ENCODE measurements at places on chromosomes 2 and 18.

DNA sequence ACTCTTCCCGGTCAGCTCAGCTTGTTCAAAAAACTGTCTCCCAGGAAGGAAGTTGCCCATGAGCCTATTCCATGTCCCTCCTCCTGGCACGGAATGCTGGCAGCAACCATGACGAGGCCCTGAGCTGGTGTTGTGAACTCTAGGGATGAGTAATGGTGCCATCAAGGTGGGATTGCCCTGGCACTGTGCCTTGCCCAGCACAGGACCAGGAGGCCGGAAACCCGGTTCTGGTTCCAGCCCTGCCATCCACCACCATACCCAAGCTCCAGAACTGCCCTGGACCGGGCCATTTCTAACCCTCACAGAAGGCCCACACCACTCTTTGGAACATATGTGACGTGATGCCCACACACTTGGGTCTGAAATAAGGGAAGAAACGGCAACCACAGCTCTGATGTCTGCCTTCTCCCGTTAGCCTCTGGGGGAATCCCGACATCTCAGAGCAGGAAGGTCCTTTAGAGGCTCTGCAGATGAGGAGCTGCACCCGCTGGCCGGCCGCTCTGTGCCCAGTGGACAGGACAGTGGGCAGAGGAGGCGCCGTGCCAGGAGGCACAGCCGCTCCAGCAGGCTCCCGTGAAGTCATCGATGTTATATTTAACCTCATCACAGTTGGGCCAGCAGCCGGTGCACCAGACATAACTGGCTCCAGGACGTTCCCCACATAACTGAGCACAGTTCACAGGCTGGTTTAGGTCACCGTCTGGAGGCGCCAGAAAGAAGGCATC, 462.1 kb upstream of the ID2 start:
- DNase-seq: no peak

DNA sequence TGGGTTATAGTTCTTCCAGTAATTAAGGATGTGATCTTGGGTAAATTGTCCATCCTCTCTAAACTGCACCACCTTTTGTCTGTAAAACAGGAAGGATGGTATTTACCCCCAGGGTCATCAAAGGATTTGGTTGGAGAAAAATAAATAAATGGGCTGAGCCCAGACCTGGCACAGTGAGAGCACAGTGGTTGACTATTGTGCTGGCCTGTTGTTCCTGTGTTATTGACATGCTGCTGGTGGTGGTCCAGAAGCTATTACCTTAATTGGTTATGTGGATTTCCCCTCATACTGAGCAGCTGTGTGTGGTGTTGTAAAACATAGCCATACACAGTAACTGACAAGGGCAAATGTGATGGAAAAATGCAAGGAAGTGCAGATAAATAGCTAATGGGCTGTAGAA, 746 bp upstream of the IL37 start:
- DNase-seq: no peak

DNA sequence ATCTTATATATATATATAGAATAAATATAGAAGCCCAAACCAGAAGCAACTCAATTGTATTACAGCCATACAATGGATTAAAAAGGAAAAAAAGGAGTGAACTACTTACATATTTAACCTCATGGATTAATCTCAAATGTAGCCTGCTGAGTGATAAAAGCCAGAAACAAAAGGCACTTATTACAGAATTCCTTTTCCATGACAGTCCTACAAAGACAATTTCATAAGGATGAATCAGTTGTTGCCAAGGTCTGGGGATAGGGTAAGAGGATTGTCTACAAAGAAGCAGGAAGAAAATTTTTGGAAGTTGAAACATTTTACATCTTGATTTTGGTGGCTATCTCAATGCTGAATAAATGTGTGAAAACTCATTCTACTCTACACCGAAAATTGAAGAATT, 103.9 kb upstream of the DCC start:
- no peak for DNase-seq

DNA sequence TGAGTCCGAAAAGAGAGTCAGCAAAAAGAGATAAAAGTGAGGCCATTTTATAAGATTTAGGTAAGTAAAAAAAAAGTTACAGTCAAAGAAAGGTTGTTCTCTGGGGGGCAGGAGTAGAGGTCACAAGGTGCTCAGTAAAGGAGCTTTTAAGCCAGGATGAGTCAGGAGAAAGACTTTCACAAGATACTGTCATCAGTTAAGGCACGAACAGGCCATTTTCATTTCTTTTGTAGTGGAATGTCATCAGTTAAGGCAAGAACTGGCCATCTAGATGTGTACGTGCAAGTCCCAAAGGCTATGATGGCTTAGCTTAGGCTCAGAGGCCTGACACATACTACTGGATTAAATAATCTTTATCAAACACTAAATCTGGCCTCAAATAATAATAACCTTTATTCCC, 1207.3 kb upstream of the FAM98A start:
- DNase-seq: no peak

DNA sequence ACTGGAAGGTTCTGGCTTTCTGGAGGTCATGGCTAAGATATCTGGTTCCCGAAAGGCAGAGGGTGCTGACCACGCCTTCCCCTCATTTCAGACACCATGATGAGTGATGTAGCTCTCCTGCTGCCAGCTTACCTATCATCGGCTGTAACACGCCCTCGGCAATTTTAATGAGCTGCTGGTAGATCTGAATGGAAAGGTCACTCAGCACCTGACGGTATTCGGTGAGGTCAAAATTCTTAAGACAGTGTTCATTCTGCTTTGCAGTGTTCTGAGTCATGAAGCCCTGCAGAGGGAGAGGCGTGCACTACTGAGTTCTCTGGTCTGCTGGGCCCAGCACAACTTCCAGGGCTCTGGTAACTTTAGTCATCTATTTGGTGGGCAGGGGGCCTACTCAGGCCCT, 25.7 kb upstream of the ACAA2 start:
- no peak for DNase-seq

- DNase-seq: no peak
Measured at GRCh38 chr2:232365621-232366321, 12.8 kb upstream of the ALPP start.

DNA sequence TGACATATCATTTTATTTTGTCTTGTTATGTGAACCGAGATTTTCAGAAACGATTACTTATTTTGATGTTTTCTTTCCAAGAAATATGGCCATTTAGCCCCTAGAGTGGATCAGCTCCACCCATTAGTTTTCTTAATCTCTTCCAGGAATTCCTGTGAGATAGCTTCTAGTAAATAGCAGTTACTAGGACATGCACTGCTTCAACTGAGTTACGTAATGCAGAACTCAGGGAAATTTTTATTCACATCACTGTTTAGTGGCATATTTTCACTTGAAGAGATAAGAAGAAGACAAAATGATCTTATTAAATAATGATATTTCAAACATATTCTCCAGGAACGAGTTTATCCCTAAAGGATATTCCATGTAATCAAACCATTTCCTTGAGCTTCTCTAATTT, 573.5 kb upstream of the CNTNAP5 start:
- DNase-seq: no peak

DNA sequence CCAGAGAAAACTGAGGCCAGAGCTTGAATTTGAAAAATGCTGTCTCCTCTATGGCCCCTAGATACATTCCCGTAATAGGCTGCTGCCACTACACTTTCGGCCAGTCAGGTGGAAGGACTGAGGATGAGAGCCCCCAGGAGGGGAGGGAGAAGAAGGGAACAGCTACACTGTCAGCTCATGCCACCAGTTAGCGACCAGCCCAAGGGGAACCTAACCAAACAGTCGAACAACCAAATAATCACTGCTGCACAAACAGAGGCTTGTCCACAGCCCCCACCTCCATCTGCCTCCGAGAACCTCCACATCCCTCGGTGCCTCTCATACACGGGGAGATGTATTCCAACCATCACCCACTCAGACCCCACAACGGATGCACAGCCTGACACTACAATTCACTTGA, 7.3 kb downstream of the ZNF516 start:
- DNase-seq: no peak

DNA sequence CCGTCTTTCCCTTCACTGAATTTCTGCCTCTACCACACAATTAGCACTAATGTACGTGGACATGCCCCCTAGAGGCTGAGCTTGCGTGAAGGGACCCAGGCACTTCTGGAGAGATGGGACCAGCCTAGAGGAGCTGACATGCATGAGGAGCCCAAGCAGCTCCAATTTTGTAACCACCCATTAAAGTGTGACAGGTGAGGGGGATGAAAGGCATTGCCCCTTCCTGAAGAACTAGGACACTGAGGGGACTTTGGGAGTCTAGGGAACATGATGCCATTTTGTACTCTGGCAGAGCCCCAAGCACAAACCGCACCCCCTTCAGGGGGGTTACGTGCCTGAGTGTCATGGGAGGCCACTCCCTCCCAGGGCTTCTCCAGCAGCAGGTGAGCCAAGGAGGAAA, 63.6 kb downstream of the HNRNPLL start:
- no peak for DNase-seq

DNA sequence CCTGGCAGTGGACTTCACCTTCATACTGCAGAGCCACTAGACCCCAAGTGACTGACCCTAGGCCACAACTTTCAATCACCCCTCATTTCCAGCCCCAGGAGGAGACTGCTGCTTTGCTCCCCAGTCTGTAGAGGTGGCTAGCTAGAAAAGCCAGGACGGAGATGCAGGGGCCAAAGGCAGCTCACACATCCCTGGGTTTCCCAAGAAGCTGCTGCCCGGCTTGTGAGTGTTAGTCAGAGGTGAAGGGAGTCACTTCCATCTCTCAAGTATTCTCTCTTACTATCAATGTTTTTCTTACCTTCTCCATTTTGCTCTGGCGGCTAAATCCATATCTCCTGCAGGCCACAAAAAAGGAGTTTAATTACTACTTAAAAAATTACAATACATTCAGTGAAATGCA, 36.2 kb downstream of the CCDC93 start:
- no peak for DNase-seq

GRCh38 chr2:127623388-127624319, 22.3 kb upstream of the GPR17 start:
- no peak for DNase-seq

DNA sequence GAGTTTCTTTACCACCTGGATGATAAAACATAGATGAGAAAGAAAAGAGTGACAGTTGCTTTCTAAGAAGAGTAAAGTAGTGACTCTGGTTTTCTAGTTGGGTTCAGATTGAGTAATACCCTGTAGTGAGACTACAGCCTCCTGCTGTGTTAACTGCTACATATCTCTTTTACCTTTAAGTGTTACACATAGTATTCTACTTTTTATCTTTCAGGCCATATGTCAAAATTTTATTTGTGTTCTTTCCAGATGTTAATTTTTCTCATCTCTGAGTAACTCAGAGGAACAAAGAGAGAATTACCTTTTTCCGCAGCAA, 348.2 kb downstream of the CTNNA2 start:
- no peak for DNase-seq

- no peak for DNase-seq
Measured at GRCh38 chr2:23478933-23479683, 94.1 kb downstream of the KLHL29 start.

DNA sequence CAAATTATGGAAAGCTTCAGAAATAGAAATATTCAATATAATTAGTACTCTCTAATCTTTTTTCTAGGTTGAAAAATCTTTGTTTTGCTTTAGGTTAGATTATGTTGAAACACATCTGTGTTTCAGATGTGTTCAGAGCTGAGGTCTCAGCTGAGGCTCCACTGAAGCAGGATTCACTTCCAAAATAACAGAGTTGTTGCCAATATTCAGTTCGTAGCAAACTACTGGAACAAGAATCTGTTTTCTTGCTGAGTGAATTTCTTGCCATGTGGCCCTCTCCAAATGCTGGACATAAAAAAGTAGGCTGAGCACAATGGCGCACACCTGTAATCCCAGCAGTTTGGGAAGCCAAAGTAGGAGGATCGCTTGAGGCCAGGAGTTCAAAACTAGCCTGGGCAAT, 8.7 kb downstream of the PHOSPHO2 start:
- no peak for DNase-seq

DNA sequence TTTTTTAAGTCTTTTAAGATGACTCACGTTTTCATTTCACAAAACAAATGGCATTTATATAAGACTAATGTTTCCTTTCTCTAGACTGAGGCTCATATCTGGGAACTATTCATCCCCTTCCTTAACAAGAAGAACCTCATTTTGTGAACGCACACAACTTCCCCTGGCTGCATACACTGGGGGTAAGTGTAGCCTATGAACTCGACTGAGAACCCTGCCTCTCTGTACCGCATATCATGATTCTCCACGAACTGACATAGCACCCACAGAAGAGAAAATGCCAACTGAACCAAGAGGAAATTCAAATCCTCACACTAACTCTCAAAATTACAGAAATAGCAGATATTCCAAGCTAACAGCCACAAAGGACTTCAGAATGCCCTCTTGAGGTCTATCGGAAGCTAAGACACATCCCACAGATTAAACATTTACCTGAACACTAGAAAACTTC, 236.7 kb downstream of the TCF4 start:
- DNase-seq: no peak

DNA sequence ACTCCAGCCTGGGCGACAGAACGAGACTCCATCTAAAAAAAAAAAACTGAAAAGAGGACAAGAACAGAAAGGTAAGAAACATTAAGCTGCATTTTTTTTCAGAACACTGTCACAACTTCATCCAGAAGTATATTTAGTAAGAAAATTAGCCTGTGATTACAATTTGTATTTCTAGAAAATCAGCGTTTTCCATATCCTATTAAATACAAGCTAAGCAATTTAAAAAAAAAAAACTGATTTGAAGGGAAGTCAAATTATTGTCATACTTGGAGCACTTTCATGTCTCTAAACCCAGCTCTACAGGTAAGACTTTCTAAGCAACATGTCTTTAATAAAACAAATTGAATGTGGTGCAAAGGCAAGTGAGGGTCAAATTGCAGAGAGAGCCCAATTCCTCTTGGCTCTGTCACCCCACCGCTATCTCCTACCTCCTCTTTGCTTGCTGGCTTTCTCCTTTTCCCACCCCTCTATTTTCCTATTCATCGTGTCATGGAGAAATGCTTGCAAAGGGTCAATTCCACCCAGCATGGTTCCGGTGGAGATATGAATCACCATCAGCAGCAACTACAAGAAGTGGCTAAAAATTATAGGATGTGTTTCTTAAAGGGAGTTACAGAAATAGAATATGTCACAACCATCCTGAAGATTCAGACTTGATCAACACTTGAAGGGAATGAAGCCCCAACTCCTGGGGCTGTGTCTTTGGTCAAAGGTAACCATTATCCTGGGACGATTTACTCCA, 68.4 kb upstream of the BCL11A start:
- DNase-seq: no peak

Measured in SK-N-MC (cell line).